ENCODE measurements at places on chromosomes 1 and 21.

GRCh38 chr1:38991638-38992411 lies 749 bp downstream of the AKIRIN1 start:
- DNase-seq: no peak

DNA sequence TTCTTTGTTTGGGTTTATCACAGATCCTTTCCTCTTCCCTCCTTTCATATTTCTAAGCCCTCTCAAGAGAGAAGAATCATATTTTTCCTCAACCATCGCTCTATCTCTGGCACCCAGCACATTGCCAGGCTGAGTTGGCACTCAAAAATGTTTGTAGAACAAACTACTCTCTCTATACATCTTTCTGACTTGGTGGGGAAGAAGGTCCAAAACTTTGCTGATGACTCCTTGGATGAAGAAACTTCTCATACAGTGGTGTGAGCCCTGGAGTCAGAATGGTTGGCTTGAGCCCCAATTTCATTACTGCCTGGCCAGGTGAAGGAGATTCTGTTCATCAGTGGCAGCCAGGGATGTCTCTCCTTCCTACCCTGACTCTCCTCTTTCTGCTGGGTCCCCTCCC lies 11.9 kb downstream of the ALX3 start:
- DNase-seq: no peak

- no peak for DNase-seq
Observed at GRCh38 chr1:36085126-36085525, 1.2 kb downstream of the TEKT2 start.

- no peak for DNase-seq
Observed at GRCh38 chr21:42440187-42440792, 36.6 kb downstream of the UBASH3A start.

GRCh38 chr1:212782422-212783154 lies 9.0 kb downstream of the NSL1 start:
- DNase-seq: peak; percentile 12

DNA sequence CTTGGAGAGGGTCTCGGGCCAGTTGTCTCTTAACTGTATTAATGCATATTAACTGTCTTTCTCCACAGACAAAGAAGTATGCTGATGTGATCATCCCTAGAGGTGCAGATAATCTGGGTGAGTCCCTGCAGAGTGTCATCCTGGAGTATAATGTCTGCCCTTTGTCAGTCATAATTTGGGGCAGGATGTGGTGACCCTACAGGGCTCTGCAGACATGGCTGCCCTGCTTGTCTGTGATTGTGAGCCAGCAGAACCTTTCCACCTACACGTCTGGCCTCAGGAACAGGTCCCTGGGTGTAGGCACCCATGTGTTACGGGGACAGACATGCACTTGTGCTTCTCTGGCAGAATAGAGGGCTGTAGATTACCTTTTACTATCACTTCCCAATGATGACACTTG lies 78.4 kb downstream of the UCK2 start:
- no peak for DNase-seq

GRCh38 chr1:81477710-81478109 lies 323.0 kb upstream of the ADGRL2 start:
- DNase-seq: no peak

GRCh38 chr1:29713857-29714256 lies 477.5 kb downstream of the PTPRU start:
- no peak for DNase-seq

Measured in CD4-positive, alpha-beta T cell treated with Interleukin-1 beta for 1 hour (primary cell).